ENCODE measurements at places on chromosomes 12 and 14.

- DNase-seq = no peak
Observed at GRCh38 chr12:116257215-116257614, 20.3 kb downstream of the MED13L start.

GRCh38 chr14:76298896-76299295 lies 77.0 kb upstream of the ESRRB start:
- DNase-seq = no peak

DNA sequence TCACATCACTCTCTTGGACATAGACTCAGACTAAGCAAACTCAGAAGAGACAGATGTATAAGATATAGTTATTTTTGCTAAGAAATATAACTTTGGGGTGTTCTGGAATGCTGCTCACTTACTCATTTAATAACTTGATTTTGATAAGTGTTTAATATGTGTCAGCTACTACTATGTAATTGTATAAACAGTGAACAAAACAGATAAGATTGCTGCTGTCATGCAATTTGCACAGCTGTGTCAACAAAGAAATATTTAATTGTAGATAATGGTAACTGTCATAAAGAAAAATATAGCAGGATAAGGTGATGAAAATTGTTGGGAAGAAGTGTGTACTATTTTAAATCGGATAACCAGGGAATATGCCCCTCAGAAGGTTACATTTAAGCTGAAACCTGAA lies 84.1 kb upstream of the ZDHHC17 start:
- no peak for DNase-seq

GRCh38 chr14:70917633-70918032 lies 10.4 kb downstream of the PCNX1 start:
- no peak for DNase-seq

DNA sequence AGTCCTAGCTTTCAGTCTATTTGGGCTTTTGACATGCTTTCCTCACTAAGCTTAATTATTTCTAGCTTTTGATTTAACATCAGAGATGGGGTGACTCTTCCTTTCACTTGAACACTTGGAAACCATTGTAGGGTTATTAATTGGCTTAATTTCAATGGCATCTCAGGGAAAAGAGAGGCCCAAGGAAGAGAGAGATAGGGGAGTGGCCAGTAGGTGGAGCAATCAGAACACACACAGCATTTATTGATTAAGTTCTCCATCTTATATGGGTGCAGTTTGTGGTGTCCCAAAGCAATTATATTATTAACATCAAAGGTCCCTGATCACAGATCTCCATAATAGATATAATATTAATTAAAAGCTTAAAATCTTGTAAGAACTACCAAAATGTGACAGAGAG lies 1466.1 kb upstream of the SEL1L start:
- no peak for DNase-seq

DNA sequence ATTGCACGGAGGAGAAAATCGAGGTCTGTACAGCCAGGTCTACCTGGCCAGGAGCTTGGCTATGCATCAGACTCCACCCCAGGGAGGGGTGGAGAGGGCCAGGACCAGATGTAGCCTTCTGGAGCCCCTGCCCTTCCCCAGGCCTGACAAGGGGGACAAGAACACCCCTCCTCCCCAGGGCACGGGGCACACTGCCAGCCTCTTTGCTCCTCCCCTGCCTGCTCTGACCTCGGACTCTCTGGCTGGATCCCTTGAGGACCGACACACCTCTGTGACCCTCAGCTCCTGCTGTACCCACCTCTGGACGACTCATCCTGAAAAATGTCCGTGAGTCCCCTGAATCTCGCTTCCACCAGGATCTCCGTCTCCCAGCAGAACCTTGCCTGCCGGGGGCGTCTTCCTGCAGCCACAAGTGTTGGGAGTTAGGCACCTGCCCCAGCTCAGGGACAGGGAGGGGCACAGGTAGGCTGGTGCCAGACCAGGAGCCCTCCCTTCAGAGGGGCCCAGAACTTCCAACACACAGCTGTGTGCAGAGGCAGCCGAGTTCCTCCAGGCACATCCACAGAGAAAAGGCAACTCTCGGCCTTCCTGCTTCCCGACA lies 21.8 kb downstream of the AHNAK2 start:
- DNase-seq = no peak

- DNase-seq = peak; percentile 79
Observed at GRCh38 chr12:79737875-79738718, 47.3 kb upstream of the PAWR start.
